ENCODE measurements at places on chromosomes 6 and 20.

GRCh38 chr20:36645998-36646397, at the start of gene SLA2:
Gene SLA2, minus strand, starts transcription at chr20:36646196. Its CDS starts 4,861 bp downstream, at chr20:36641335.
- no peak for DNase-seq

- no peak for DNase-seq
These were observed 161.0 kb downstream of the INSM1 start for GRCh38 chr20:20528861-20529260.

GRCh38 chr20:52166150-52166549, 25.4 kb downstream of the ZFP64 start:
- DNase-seq, result no peak

DNA sequence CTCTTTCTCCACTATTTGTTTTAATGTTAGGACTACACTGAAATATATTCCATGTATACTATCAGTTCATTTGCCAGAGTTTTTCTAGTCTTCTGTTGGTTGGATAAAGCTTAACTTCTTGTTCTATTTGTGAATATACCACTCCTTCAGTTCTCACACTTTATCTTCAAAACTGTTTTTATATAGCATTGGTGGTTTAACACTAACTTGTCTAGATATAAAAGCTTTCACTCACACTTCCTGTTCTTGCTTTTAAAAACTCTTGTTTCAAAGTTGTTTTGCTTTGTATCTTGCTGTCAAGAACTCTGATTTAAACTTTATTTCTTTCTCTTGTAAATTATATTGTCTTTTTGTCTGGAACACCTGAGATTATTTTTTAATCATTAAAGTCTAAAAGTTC, 226.8 kb upstream of the TENT5A start:
- DNase-seq, result no peak

GRCh38 chr20:59836767-59837166, 96.7 kb downstream of the SYCP2 start:
- no peak for DNase-seq

DNA sequence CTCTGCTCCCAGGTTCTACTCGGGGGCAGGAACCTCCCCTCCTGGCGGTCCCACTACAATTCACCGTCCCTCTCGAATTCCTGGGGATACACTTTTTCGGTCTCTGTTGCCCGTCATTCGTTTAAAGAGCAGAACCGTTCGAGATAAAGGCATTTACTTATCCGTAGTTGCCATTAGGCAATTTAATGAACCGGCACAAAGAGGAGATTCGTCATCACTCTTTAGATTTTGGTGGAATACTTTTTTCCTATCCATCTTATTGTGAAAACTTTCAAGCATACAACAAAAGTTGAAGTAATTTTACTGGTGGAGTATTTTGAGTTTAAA, 1.2 kb upstream of the CD24 start:
- no peak for DNase-seq

GRCh38 chr6:154196333-154196885, 157.4 kb downstream of the OPRM1 start:
- DNase-seq, result no peak

DNA sequence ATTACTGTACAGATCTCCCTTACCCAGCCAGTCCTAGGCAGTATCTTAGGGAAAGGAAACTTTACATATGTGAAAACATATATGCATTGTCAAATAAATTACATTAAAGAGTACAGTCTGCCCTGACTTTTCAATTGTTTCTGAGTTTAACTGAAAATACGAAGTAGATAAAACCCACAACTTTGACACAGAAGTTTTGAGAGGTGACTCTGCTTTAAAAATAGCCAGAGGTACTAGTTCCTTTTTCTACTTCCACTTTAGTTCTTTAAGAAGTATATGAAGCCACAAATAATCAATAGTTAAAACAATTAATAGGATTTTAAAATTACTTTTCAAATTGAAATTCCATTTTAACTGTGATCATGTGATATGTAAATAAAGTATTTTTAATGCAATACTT, 62.9 kb downstream of the BMP5 start:
- no peak for DNase-seq

- DNase-seq, result no peak
These were observed 35.4 kb upstream of the PIM1 start for GRCh38 chr6:37134396-37135191.

DNA sequence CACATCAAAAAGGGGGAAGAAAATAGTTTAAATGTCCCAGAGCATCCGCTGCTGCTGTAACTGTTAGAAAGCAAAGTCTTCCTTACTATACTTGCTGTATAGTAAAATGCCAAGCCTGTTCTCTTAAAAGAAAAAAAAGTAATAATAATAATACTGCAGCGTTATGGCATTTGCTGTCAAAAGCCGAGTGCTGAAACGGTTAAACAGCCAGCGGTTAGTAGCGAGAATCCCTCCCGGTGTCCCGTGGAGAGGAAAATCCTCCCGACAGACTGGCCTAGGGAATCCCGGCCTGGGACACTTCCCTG, 19.5 kb upstream of the NFATC2 start:
- no peak for DNase-seq

DNA sequence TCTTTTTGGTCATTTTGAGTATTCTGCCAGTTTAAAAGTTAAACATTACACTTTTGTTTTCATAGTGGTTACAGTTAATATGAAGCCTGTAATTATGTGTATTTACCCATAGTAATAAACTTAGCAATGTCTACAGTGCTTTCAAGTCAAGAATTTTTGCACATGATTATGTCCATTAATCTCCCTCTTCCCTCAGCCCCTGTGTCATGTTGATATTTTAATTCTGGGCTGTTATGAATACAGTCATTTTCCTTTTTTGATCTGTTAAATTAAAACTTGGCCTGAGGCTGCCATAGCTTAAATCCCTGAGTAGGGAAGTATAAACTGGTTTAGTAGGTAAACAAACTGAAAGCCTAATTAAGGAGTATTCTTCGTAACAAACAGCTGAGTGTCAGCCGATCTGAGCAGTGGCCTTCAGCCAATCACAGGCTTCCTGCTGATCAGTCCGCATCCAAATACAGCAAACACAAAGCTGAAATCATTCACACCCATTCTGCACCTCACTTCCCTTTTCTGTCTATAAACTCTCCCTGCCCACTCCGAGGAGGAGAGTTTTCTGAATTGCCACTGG, 9.5 kb upstream of the SFT2D1 start:
- peak; percentile 76 for DNase-seq

DNA sequence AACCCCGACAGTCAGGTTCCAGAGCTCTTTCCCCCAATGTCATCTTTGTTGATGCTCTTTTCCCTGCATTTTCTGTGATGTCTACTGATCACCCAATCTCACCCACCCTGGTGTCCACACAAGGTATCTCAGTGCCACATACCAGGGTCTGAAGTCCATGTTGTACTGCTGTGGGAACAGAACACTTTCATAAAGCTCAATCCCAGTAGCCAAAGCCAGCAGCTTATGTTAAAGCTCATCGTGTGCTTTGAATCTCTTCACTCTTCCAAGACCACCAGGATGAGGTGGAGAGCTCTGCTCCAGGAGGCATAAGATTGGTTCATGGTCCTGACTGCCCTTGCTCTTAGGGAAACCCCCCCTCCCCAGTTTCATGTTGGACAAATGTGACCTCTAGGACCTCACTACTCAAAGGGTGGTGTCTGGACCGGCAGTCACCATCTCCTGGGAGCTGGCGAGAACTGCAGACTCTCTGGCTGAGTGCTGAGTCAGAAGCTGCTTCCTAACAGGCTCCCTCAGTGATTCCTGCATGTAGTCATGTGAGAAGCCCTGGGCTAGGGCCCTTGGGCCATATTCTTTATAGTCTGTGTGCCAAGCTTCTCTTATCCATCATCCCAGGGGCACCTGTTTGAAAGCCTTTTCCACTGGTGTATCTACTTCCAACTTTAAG, 13.4 kb upstream of the CPNE5 start:
- DNase-seq, result no peak

GRCh38 chr6:80129485-80129884, 23.0 kb downstream of the BCKDHB start:
- DNase-seq, result no peak

- DNase-seq, result no peak
These were observed 51.7 kb downstream of the ALDH5A1 start for GRCh38 chr6:24546439-24546838.

DNA sequence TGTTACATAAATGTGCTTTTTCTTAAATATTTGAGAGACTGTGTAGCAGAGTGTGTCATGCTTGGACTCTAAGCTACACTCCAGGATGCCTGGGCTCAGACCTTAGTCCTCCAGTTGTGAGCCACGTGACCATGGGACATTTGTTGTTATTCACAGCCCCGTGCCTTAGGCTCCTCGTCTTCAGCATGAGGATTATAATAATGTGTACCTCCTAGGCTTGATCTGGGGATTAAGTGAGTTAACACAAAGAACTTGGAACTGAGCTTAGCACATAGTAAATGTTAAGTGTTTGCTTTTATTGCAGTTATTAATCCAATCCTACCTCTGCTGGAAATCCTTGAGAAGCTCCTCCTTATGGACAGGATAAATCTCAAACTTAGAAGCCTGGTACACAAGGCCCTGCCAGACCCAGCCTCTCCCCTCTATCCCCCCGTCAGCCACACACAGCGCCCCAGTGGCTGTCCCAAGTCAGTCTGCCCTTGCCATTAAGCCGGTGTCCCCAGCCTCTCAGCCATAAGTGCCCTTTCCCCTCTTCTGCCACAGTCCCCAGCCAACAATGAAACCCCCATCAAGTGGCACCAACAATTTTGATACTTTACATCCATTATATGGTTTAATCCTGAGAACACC, 177.5 kb downstream of the TMEM242 start:
- no peak for DNase-seq

DNA sequence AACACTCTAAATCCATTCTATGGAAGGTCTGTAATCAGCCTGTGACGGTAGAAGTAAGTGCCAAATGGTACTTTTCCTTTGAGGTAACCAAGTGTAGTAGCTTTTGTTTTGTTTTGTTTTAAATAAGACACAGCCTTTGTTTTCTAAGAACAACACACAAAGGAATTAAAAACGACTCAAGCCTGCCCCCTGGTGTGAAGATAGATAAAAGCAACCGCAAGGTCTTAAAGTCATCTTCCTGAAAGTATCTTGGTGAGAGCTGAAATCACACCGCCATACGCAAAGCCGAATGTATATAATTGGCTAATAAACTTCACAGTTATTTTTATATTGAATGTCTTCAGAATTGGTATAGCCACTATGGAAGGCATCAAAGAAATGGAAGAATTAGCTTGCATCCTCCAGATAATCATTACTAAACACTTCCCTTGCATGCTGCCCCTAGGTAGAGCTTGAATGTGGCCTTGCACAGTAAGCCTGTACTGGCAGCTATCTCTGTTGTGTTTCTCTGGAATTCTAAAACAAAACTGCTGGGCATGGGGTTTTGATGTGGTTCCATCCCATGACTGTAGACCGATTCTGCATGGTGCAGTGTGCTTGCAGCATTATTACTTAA, 95.6 kb downstream of the LAMP5 start:
- DNase-seq, result peak; percentile 32

DNA sequence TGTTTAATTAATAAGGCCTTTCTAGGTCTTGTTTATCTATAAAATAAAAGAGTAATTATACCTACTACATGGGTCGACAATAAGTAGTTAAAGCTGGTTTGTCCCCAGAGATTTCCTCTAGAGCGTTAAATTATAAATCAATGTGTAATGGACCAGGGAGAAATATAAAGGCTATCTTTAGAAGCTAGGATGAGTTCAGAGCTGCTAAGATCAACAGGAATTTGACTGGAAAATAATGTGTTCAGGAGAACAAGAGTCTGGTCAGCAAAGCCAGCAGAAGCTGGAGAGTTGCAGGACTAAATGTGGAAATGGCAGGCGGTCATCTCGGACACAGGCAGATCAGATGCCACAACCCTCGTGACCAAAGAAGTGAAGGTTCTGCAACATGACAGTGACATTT, 428.8 kb downstream of the EPM2A start:
- DNase-seq, result no peak

DNA sequence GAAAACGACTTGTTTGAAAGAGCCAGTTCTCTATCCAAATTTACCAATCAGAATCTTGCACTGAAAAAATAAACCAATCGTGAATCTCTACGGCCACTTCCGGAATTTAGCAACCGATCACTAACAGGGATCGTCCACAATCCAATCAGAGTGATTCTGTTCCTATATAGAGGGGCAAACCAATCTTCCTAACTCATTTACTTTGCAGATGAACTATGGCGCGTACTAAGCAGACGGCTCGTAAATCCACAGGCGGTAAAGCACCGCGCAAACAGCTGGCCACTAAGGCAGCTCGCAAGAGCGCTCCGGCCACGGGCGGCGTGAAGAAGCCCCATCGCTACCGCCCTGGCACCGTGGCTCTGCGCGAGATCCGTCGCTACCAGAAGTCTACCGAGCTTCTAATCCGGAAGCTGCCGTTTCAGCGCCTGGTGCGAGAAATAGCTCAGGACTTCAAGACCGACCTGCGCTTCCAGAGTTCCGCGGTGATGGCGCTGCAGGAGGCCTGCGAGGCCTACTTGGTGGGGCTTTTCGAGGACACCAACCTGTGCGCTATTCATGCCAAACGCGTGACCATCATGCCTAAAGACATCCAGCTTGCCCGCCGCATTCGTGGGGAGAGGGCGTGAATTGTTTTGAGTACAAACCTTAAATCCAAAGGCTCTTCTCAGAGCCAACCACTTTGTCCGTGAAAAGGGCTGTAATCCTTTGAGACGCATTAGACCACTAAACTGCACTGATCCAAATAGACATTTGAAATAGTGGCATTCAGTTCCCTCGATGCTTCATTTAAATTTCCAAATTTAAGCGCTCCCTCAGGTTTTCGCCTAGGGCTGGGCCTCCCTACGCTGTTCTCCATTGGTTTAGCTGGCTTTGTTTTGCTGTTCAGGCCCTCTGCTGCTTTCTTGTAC, 138.0 kb downstream of the HFE start:
- DNase-seq, result no peak

DNA sequence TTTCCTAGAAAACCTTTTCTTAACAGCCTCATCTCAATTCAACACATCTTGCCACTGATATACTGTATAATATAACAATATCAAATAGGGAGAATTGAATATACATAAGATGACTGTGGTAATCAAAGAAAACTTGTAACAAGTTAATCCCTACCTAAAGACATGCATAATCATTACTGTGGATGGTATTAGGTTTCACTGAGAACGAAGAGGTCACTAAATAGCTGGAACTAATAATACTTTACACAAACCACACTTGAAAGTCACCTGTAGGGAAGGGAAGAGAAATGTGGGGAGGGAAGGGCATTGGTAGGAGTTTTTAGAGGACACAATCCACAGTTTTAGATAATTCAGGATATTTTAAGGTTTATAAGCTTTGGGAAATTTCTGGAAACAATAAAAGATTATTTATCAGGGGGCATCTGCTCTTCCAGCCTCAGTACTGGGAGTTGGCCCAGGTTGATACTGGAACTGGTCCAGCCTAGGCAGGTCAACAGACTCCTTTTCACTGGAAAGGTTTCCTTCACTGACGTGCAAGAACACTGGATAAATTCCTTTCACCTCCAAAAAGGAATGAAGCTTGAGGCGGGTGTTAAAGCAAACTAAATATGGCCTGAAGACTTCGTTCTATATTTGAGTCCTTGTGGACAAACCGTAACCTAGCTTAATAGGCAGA, 44.0 kb downstream of the MAP7 start:
- DNase-seq, result no peak

DNA sequence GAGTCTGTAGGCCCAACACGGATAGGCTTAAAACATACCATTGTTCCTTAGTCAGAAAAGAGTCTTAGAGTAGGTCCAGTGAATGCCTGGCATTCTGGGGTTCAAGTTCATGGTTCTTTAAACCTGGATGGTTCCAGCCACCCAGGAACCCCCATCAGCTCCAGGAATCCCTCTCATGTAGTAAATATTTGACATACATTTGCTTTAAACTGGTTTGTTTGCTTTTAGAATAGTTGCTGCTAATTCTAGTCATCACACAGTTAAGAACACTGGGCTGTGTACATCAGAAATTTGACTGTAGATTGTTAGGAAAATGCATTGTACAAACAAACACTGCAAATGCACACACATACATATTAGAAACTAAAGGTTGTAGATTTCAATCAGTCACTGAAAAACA, 30.6 kb upstream of the PBOV1 start:
- DNase-seq, result no peak

GRCh38 chr6:140153703-140154102, 779.3 kb upstream of the CITED2 start:
- no peak for DNase-seq
